Astrocyte of the spinal cord (primary cell): ENCODE measurements at places on chromosomes 2 and 18.
A peak's percentile ranks its signal among the peaks of the same experiment; 100 is the strongest.

DNA sequence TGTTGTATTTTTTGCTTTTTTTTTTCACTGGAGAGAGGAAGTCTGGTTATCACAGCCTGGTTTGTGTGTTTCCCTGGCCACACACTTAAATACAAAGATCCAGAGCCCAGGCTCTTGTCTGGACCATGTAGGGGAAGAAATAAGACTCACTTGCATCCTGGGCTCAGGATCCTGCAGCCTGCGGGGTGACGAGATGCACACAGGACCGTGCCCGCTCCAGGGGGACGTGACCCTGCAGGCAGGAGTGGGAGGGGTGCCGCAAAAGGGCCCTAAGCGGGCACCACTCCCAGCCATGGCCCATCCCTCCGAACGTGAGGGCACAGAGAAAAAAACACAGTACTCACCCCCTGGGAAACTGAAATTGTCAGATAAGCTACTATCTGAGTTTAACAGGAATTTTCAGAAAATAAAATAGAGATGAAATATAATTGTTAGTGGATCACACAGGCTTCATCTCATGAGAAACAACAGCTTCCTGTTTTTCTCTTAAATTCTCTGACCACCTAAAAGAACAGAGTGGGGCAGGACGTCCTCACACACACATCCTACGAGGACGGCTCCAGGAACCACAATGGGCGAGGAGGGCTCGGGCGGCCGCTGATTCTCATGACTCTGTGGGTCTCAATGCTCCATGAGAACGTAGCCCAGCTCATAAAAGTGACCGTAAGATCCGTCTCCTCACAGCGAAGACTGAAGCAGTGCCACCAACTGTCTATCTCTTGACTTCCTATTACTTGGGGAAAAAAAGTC is 142.6 kb upstream of the ALKAL2 start:
- no peak for DNase-seq

GRCh38 chr2:117057016-117057415 is 757.5 kb upstream of the DDX18 start:
- no peak for DNase-seq

- DNase-seq = no peak
Measured at GRCh38 chr2:46915281-46915810, at the start of gene MCFD2. MCFD2 (minus strand) TSS chr2:46915806; CDS start chr2:46909171, 6,635 bp downstream.

DNA sequence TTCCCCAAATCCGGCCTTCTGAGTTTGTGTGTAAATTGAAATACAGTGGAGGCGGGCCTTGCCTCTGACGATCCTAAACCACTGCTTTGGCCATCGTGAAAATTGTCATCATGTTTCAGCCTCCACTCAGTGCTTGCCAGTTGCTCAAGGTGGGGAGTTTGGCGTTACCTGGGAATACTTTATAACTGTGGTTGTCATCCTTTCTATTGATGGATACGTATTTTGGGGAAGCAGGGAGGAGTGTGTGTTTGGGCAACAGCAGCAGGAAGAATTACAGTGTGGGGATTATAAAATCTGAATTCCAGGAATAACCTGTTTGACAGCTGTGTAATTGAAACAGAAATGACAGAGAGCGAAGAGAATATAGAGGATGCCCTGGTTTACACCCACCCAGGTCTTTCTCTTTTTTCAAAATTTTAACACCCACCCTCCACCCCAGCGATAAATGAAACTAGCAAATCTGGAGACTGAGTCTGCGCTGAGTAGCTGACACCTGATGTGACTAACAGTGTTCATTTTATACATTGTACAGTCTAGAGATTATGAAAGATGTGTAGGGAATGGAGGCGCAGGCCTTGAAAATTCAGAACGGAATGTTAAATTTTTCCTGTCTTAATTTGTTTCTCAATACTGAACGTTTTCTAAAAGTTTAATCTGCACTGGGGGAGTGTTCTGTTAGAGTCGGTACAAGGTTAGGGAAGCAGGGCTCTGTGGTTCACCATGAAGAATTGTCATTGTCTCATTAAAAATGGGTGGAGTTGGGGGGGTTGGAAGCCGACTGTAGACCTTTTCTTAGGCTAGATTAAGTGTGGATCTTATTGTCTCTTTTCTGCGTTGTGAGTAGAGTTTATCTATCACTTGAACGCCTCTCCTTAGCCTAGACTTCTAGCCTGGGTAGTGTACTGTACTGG is 1.6 kb downstream of the MAP4K4 start:
- peak; percentile 44 for DNase-seq

- no peak for DNase-seq
Measured at GRCh38 chr2:168723275-168723899, 79.0 kb upstream of the NOSTRIN start.

- peak; percentile 23 for DNase-seq
Measured at GRCh38 chr2:11750422-11750821, 4.0 kb downstream of the LPIN1 start.

GRCh38 chr2:237744613-237745249 is 53.8 kb upstream of the RBM44 start:
- DNase-seq = peak; percentile 64

GRCh38 chr2:73938718-73939352 is 12.2 kb downstream of the DGUOK start:
- DNase-seq = peak; percentile 83

DNA sequence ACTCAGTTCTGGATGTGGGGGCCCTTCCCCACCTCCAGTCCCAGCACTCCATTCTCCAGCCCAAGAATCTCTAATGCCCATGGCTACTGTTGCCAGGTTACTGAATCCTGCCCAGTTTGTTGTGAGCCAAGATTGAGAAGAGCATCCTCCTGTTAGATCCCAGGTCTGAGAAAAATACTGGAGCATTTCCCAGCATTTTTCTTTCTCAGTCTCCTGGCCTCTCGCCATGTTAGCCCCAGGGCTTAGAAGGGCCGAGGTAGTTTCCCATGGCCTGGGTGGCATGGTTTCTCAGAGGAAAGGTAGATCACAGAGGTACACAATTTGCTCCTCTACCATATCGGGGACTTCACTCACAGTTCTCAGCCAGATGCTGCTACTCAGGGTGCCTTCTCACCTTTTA is 135.7 kb downstream of the OTX1 start:
- no peak for DNase-seq

DNA sequence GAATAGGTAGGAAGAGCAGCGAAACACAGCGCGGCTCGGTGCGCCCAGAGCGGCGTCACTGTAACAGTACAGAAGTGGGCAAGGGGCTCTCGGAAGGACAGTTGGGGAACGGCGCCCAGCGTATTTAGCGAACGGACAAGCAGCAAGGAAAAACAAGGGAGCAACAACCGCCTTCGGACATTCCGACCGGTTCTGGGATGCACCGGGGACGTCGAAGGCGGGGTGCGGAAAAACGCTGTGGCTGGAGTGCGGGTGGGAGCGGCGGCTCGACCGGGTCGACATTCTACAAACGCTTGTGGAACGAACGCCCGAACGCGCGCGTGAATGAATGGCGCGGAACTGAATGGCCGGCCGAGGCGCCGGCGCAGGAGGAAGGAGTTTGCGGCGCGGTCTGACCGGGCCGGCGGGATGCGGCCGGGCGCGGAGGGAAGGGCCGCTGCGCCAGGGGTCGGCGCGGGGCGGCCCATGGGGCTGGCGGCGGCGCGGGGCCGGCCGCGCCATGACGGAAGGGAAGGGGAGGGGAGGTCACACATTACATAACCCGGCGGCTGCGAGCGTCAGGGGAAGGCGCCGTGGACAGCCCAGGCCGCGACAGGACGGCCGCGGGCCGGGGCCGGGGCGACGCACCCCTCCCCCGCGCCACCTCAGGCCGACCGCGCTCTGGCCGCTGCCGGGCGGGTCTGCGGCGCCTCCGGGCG is 605 bp downstream of the REV1 start:
- peak; percentile 37 for DNase-seq

- DNase-seq = no peak
Measured at GRCh38 chr2:212811036-212811805, 272.6 kb upstream of the ERBB4 start.

DNA sequence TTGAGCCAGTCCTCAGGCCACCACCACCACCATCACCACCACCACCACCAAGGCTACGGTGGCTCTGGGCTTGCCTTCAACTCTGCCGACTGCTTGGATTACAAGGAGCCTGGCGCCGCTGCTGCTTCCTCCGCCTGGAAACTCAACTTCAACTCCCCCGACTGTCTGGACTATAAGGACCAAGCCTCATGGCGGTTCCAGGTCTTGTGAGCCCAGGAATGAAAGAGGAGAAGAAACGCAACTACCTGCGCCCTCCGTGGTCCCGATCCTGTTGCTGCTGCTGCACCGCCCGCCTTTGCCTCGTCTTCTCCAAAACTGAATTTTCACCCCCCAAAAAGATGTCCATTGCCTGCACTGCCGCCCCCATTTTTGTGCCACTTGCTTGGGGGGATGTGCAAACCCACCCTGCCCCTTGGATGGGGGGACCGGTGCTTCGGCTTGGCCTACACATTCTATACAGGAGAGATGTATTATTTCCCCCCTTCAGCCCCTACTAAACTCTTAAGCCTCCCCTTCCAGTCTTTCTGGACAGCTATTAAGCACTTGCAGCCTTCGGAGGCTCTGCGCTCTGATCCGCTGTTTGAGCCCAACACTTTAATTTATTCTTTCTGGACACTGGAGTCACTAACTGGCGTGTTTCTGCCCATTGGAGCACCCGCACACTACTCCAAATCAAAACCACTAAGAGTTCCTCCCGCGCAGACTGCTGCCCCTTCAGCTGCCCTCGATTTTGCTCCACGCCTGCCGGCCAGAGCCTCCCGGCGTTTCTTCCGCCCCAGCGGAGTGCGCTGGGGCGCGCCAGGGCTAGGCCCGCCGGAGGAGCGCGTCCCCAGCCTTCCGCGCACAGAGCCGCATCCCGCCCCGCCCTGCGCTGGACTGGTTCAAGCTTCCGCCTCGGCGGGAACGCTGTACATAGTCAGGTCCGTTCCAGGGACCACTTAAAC is 5.7 kb downstream of the OTX1 start:
- no peak for DNase-seq

- DNase-seq = no peak
Measured at GRCh38 chr2:70785137-70785911, 5.1 kb downstream of the FIGLA start.

GRCh38 chr2:102301867-102302362 is 9.4 kb upstream of the IL1RL1 start:
- DNase-seq = no peak

DNA sequence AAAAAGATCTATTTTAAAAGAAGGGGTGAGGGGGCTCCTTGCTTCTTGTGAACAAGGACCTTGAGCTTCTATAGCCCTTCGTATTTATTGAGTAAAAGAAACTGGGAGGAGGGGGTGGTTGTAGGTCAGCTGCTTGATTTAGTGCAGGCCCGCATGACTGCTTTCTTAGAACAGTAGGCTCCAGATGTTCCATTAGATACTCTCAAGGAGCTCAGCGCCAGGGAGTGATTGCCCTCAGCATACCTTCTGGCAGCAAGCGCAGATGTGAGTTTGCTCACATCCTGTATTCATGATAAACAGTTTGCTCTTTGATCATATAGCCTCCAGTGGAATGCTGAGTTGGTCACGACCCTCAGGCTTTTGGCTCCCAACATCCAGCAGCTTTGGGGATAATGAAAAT is 108.9 kb upstream of the XPO1 start:
- no peak for DNase-seq
